ENCODE measurements at places on chromosomes 3 and 15.

DNA sequence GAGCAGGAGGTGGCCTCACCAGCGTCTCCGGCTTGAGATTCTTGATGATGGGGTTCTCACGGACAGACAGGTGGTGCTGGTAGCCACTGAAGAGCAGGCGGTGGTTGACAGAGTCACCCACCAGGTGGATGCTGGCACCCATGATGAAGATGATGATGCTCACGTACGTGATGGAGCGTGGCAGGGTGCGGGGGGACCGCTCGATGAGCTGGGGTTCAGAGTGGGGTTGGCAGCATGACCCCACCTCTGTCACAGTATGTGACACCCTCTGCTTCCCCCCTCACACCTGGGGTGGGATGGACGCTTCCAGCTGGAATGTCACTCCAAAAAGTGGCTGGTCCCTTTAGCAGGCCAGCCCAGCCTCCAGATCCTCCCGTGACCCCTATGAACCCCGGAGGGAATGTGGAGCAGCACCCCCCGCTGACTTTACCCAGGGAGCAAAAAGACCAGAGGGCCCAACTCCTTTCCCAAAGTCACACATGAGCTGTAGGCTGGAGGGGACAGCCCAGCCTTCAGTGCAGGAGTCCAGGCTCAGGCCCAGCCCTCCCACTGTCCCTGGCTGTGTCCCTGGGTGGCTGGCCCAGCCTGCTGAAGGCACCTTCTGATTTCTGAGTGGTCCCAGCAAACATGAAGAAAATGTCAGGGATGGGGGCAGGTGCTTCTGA is 6.7 kb upstream of the CALML4 start:
- DNase-seq = no peak

DNA sequence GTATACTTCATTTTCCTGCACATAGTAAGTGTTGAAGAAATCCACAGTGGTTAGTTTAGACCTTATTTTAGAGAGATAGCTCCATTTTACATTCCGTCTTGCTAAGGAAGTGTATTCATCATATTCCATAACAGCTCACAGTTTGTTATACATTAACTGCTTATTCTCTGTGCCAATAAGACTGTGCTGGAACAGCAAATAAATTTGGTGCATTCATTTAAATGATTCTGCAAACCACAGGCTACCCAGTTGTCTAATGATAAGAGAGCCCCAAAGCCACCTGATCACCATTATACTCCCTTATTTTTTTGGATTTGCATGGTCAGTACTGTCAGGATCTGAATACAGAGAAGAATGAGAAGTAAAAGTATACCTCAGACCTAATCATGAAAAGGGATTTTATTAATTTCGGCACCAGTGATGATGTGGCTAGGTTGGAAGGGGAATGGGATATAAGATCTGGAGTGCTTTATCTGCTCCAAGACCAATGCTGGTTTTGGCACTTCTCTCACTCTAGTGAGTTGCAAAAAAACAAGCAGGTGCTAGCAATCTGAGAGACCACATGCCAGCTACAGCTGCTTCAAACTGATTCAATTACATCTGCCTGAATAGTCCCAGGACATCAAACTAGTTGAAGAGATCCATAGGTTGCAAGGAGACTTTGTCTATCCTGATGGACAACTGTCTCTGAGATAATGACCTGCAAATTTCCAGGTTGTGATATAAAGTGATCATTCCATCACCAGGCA is 254.8 kb downstream of the ZBTB20 start:
- no peak for DNase-seq

DNA sequence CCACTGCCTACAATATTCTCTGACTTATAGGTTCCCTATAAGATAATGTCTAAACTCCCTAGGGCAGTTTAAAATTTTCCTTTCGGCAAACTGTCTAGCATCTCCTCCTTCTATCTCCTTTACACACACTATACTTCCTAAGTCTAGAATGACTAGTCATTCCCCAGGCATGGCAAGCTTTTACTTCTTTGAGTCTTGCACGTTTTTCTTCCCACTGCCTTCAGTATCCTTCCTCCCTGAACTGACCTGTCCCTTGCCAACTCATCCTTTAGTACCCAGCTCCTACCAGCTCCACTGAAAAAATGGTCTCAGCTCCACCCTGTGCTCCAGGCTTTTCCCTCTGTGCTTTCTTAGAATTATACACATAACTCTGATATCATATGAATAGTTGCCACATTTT is 93.8 kb upstream of the KBTBD8 start:
- DNase-seq = no peak

GRCh38 chr3:148604270-148605085 is 93.2 kb upstream of the AGTR1 start:
- no peak for DNase-seq

- DNase-seq = no peak
Measured at GRCh38 chr3:11078826-11079515, 75.3 kb upstream of the HRH1 start.

- no peak for DNase-seq
Measured at GRCh38 chr3:16089521-16089920, 85.0 kb upstream of the GALNT15 start.
